ENCODE measurements at places on chromosomes 5 and 9.

GRCh38 chr5:141958546-141959172 lies 657 bp upstream of the PCDH12 start:
- no peak for DNase-seq

DNA sequence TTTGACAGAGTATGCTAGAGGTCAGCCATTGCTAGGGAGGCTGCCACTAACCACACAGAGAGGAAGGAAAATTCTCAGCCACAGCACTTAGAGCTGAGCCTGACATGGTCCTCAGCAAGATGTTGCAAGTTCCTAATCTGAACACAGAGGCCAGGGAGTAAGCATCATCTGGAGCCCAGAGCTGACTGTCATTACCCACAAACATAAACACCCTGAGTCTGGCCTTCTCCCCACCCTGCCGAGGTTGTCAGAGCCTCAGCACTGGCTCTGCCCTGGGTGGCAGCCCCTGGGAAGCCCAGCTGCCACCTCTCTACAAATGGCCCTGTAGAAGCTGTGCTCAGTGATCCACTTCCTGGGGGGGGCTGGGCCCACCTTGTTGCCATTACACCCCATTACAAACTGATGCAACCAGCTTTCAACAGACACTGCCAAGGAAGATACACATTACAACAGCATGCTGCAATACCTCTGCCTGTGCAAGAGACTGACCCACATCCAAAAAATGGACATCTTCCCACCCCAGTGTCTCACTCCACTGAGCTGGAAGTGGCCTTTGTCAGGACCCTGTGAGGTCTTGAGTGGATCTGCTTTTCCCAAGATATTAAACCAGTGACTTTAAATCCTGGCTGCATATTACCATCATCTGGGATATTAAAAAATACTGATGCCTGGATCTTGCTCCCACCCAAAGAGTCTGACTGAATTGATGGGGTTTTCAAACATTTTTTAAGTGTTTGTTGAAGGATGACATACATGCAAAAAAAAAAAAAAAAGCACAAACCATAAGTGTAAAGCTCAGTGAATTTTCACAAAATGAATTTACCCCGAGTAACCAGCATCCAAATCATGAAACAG lies 33.0 kb downstream of the IRF1 start:
- peak; percentile 47 for DNase-seq

DNA sequence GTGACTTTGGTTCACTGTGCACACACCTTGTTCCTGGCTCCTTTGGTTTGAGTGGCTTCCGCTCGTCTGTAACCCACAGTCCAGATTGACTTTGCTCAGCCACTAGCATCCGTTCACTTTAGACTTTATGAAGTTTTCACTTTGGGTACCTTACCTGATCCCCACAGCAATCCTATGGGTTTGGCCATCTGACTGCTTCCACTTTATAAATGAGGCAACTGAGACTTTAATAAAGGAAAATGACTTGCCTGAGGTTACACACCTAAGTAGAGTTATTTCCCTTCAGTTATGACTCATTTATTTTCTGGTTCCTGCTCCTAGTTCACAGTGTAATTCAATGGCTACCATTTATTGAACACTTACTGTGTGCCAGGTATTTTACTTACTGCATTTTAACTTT lies 94.2 kb upstream of the SAP30L start:
- DNase-seq, result no peak

DNA sequence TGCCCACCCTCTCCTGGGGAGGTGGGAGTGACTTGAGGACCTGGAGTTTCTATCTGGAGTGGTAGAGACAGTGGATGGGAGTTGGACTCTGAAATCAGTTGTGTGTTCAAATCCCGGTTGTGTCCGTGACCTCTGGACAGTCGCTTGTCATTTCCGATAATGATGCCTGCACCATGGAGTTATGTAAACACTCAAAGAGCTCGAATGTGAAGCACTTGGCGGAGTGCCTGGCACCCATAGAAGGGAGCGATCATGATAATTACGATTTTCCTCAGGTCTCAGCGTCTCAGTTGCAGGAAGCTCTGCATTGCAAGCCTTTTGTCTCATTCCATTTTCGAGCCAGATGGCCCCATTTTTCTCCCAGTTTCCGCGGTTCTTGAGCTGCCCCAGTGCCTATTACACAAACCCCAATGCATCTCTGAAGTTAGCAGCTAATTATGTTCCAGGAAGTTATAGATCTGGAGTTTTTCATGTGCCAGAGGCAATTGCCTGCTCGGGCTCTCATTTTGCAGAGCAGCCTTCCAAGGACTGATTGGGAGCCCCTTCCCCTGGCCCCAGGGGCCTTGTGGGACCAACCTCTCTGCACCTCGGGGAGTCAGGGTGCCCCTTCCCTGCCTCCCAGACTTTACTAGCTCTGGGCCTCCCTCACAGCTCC lies 175.5 kb upstream of the MVB12B start:
- no peak for DNase-seq

DNA sequence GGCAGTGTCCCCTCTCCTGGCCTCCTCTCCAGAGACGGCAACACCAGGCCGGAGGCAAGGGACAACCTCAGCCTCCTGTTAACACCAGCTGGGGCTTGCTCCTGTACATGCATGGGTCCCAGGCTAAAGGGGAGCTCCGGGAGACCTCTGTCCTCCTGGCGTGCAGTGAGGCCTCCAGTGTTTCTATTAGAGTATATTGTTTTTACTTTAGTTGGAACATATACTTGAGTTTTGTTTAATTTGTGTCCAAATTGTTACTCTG lies 12.0 kb upstream of the IRX2 start:
- DNase-seq, result no peak

- DNase-seq, result no peak
These were observed 86.6 kb downstream of the APBA1 start for GRCh38 chr9:69585571-69585970.

GRCh38 chr5:176619203-176619568 lies 9.2 kb upstream of the GPRIN1 start:
- peak; percentile 76 for DNase-seq

DNA sequence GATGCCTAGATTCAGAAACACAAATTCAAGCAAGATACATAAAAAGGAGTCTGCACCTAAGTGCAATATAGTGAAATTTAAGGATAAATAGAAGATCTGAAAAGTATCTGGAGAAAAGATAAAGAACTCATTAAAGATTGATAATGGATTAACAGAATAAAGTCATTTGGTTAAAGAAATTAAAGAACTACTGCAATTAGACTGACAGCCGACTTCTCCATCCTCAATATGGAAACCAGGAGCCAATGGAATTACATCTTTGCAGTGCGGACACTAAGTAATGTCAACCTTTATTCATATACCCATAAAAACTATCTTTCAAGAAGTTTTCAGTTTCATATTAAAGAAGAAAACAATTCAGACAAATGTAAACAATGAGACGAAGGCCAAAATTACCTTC lies 81.0 kb downstream of the MRPL36 start:
- DNase-seq, result no peak

DNA sequence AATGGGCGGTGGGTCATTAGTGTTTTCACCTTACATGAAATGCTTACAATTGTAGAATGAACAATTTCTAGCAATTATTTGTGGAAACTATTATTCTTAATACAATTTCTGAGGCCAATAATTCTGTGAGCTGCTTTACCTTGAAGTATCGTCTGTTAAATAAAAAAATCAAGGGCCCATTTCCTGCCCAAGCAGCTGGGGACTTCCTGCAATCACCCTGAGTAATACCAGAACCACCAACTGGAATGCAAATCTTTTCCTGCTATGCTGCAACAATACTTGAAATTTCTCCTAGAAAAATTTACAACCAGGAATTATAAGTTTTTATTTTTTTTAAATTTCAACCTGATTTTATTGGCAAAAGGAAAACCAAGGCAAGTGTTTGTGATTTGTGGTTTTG lies 52.6 kb downstream of the ADAMTS16 start:
- no peak for DNase-seq

DNA sequence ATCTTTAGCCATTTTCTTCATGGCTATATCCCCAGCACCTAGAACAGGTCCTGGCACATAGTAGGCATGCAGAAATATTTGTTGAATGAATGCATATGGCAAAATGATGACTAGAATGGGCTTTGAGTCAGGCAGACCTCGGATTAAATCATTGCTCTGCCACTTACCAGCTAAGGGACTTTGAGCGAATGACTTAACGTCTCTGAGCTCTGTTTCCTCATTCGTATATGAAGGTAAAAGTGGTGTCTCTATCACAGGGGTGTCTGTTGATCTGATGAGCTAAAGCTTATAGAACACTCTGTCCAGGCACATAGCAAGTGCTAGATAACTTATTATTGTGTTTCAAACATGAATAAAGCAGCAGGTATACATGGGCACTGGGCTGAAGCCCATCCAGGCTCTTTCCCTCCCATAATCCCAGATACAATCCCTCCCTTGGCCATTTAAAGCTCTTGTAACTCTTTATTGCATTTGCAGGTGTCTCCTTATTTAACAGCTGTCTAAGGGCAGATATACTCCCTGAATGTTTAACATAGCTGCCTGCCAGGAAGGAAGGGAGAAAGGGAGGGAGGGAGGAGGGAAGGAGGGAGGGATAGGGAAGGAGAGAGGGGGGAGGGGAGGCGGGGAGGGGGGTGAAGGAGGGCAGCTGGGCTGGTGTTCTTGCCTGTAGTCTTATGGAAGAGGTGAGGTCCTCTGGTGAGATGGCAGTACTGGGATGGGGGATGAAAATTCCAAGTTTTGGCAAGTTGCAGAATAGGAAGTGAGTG lies 23.2 kb upstream of the STXBP1 start:
- DNase-seq, result no peak

GRCh38 chr9:101028346-101029314 lies at the start of gene PLPPR1:
PLPPR1 (plus strand) TSS chr9:101028727.
- DNase-seq, result no peak

- no peak for DNase-seq
These were observed 387.9 kb upstream of the MEF2C start for GRCh38 chr5:89270901-89271300.

- DNase-seq, result no peak
These were observed 86.7 kb upstream of the PAM start for GRCh38 chr5:102668220-102668932.

DNA sequence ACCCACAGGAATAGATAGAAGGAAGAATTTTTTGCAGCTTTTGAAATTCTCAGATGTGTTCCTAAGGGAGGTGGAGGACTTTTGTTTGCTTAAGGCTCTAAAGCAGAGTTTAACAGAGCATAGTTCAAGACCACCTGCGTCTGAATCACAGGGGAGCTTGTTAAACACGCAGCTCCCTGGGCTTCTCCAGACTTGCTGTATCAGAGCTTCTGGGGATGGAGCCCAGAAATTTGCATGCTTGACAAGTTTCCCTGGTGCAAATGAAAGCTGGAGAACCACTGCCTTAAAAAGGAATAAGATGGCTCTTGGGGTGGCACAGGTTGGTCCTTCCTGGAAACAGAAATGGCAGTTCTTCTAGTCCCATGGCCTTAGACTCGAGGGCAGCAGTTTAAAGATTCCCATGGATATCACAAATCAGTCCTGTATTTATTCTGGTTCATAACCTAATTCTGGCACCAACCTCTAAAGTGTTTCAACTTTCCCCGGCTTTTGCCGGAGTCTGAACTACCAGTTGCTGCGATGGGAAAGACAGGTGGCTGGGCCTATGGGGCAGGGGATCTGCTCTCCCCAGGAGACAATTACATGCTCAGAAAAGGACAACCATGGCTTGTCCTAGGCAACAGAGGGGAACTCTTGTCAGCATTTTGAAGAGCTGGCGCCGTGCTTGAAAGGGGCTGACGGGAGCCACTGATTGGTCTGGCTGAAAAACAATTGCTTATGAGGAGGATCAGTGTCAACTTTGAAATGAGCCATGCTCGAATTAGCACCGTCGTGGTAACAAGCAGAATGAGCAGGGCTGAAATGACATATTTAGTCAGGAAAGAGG lies 599.6 kb downstream of the CCDC171 start:
- no peak for DNase-seq

GRCh38 chr5:94281236-94281801 lies 337.1 kb downstream of the KIAA0825 start:
- no peak for DNase-seq

DNA sequence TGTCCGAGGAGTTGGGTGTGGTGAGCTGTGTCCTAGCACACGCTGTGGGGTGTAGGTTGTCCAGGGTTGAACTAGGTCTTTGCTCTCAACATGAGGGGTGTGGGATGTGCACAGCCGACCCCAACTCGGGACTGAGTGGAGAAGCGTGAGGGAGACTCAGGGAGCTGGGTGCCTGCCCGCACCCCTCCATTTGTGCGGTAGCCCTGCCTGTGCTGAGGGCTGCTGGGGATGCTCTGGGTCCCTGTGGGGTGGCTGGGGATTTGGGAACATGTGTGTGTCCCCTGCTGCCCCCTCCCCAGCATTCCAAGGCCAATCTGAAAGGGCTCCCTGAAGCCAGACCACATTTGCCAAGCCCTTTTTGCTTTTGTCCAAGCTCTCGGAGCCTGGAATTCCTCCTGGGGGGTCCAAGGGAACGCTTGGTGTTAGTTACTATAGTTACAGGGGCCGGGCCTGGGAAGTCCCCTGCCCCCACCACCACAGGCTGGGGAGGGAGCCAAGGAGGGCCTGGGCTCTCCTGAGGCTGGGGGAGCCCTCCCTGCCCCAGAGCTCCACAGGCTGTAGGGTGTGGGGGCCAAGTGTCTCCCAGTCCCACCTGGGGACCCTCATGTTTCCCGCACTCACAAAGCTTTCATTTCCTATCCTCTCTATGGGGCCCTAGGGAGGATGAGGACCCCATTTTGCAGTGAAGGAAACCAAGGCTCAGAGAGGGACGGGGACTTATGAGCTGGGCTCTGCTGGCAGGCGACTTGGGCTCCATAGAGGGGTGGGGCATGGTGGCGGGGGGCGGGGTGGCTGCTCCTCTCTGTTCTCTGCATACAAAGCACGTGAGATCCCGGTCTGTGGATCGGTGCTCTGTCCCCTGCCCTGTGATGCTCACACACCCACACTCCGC lies 1.1 kb downstream of the CRB2 start:
- no peak for DNase-seq

- DNase-seq, result no peak
These were observed 11.5 kb downstream of the UGT3A1 start for GRCh38 chr5:35979715-35980114.

DNA sequence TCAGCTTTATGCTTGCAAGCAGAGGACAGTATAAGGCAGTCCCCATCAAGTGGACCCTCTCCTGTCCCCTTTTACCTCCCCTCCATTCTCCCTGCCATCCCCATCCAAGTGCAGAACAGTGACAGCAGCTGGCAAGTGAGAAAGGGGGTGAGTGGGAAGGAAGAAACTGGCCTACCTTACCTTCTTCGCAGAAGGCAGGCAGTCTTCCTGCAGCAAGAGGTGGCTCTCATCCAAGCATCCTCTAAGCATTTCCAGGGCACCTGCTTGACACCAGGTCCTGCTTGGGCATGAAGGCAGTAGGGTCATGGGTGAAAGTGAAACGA lies 77.3 kb upstream of the SH3PXD2B start:
- no peak for DNase-seq

- DNase-seq, result no peak
These were observed 5.9 kb downstream of the DPYSL3 start for GRCh38 chr5:147504011-147504410.

GRCh38 chr9:35277628-35278359 lies 116.0 kb downstream of the UNC13B start:
- DNase-seq, result no peak

- DNase-seq, result no peak
These were observed 15.6 kb downstream of the IRF1 start for GRCh38 chr5:132474881-132475496.

GRCh38 chr5:169080448-169080911 lies 220.5 kb downstream of the SLIT3 start:
- no peak for DNase-seq

All from activated CD8-positive, alpha-beta memory T cell treated with anti-CD3 and anti-CD28 coated beads, Interleukin-2, amount 50 U/mL, for 4 hours (primary cell).